ENCODE measurements at places on chromosomes 11 and 22.

DNA sequence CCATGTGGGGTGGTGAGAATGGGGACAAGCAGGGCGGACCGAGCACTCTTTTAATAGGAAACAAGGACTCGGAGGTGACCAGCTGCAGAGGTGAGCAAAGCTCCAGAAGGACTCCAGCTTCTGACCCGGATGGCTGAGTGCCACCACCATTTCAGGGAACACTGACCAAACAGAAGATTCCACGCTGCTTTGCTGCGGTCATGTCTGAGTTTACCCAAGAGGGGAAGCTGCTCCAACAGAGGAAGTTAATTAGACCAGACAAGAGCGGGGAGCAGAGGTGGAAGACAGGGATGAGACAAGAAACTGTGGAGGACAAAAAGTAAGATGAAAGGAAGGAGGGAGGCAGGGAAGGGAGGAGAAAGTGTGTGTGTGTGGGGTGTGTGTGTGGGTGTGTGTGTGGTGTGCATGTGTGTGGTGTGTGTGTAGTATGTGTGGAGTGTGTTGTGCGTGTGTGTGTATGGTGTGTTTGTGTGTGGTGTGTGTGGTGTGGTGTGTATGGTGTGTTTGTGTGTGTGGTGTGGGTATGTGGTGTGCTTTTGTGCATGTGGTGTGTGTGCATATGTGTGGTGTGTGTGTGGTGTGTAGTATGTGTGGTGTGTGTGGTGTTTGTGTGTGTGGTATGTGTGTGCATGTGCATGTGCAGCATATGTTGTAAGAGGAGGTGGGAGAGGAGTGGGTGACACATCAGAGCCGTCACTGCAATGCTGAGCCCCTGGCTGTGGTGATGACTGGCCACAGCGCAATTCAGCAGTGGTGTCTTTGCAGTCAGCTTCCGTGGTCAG is 82.2 kb upstream of the AKIP1 start:
- DNase-seq: no peak

GRCh38 chr11:117419482-117420142 is 92.0 kb downstream of the CEP164 start:
- no peak for DNase-seq

DNA sequence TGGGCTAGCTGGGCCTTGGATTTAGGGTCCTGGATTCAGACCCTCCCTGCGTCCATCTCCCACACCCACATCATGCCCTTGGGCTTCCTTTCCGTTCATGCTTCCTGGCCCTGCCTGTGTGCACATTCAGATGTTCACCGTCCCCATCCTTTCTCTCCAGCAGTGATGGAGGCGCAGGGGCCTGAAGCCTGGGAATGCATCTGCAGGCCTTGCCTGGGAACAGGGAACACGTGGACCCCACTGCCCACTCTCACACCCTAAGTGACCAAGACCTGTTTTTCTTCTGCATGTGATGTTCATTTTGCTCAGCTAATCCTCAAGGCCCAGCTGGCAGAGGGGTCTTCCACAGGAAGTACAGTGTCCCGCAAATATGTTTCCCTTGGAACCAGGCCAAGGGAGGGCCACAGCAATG is 91.6 kb upstream of the PARVA start:
- DNase-seq: no peak

- DNase-seq: no peak
Measured at GRCh38 chr22:46030231-46030880, 53.4 kb upstream of the WNT7B start.

- no peak for DNase-seq
Measured at GRCh38 chr11:115502636-115503082, 1.6 kb downstream of the CADM1 start.

GRCh38 chr11:2949920-2950319 is 20.7 kb upstream of the PHLDA2 start:
- no peak for DNase-seq

- no peak for DNase-seq
Measured at GRCh38 chr11:10528121-10528520, 12.9 kb downstream of the RNF141 start.

GRCh38 chr22:36332623-36333332 is 55.0 kb downstream of the MYH9 start:
- DNase-seq: no peak
